ENCODE measurements at places on chromosomes 11 and 22. TPM values are rescaled to one million over a fixed set of nuclear protein-coding genes. Genes with fewer than 3 reads are reported as not detected.

The RAB39A gene
- 1.1 TPM for total RNA-seq

The FGF19 gene
- total RNA-seq: not detected

The POU2F3 gene
- total RNA-seq: 0.22 TPM

The KDM4E gene
- not detected for total RNA-seq

The LARGE1 gene
- total RNA-seq: 73.1 TPM
